SJCRH30 (cell line): ENCODE measurements at places on chromosomes 12 and 14. TPM values are rescaled to one million over a fixed set of nuclear protein-coding genes. Genes with fewer than 3 reads are reported as not detected.

Gene TCL1B
- not detected in 2 replicates for total RNA-seq

- H3K36me3 ChIP-seq: no peaks in the 10 kb centered on the region
- DNase-seq: no peak
- no peak overlapping the region for H3K4me3 ChIP-seq
- H3K4me1 ChIP-seq: no peaks in the 10 kb centered on the region
- no peak overlapping the region for H3K27ac ChIP-seq
- no peaks in the 10 kb centered on the region for H3K27me3 ChIP-seq
Observed at GRCh38 chr12:125512541-125513298, 447.5 kb downstream of the AACS start.

- no peak overlapping the region for H3K4me3 ChIP-seq
- no peaks in the 10 kb centered on the region for H3K4me1 ChIP-seq
- no peaks in the 10 kb centered on the region for H3K27me3 ChIP-seq
- DNase-seq: no peak
- no peak overlapping the region for H3K27ac ChIP-seq
Observed at GRCh38 chr12:112179916-112180315, 54.6 kb downstream of the TRAFD1 start.

DNA sequence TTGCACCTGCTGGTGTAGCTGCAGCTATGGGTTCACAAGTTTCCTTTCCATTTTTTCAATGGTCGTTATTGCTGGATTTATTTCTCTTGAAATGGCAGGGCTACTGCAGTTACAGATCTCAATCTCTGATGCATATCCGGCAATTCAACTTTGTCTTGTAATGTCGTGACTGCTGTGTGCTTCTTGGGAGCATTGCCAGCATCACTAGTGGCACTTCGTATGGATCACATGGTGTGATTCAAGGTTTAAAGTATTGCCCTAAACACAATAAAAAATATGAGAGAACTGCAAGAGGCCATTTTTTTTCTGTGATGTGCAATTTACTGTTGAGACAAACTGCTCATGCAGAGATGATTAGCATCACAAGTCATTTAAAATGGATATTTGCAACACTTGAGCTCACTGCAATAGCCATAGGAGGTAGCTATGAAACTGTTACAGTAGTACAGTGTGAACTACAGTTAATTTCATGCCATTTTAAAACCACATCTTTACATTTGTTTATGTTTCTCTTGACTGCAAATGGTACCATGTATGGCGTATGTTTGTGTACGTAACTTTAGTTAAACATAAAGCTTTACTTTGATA, 217.4 kb upstream of the PDE3A start:
- H3K4me3 ChIP-seq: no peak overlapping the region
- no peak for DNase-seq
- no peak overlapping the region for H3K27ac ChIP-seq
- no peaks in the 10 kb centered on the region for H3K36me3 ChIP-seq

Gene SLC7A8
- 0.04 TPM in 1 of 2 replicates, not detected in the other for total RNA-seq

- H3K36me3 ChIP-seq: no peaks in the 10 kb centered on the region
- no peaks in the 10 kb centered on the region for H3K27me3 ChIP-seq
- no peak for DNase-seq
- no peak overlapping the region for H3K27ac ChIP-seq
Observed at GRCh38 chr12:108423486-108423885, 84.4 kb upstream of the CMKLR1 start.

DNA sequence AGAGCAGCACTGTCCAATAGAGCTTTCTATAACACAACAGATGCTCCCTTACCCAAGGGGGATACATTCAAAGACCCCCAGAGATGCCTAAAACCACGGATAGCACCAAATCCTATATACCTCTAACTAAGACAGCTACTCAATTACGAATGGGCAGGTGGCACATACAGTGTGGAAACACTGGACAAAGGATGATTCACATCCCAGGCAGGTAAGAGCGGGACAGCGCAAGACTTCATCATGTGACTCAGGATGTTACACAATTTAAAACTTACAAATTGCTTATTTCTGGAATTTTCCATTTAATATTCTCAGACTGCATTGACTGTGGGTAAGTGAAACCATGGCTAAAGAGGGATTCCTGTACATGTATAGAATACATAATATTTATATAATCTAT, 5.5 kb upstream of the HCFC2 start:
- no peak for DNase-seq
- no peak overlapping the region for H3K4me3 ChIP-seq
- H3K4me1 ChIP-seq: peaks cover 19% of the 10 kb centered on the region
- H3K27me3 ChIP-seq: no peaks in the 10 kb centered on the region
- H3K36me3 ChIP-seq: no peaks in the 10 kb centered on the region

Gene OTUB2
- total RNA-seq: 0.51 and 0.55 TPM in 2 replicates

Gene NOVA1
- 5.5 and 6.7 TPM in 2 replicates for total RNA-seq

DNA sequence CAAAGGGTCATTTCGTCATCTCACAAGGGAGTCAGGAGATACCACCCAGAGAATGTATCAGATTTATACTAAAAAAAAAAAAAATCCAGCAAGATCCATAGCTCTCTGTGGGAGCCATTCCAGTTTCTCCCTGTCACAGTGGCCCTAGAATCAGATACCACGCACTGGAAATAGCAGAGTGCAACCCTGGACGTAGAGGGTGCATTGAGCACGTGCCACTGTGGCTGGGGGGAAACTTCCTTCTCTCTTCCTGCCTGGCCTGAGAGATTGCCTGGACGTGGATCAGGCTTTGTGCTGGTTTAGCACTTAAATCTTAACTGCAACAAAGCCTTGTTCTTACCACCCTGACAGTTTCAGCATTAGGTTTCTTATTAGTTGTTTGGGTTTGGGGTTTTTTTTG, 124.3 kb downstream of the FBXL14 start:
- H3K36me3 ChIP-seq: no peaks in the 10 kb centered on the region
- no peak overlapping the region for H3K4me3 ChIP-seq
- no peak overlapping the region for H3K27ac ChIP-seq
- peaks cover 12% of the 10 kb centered on the region for H3K4me1 ChIP-seq
- DNase-seq: no peak

DNA sequence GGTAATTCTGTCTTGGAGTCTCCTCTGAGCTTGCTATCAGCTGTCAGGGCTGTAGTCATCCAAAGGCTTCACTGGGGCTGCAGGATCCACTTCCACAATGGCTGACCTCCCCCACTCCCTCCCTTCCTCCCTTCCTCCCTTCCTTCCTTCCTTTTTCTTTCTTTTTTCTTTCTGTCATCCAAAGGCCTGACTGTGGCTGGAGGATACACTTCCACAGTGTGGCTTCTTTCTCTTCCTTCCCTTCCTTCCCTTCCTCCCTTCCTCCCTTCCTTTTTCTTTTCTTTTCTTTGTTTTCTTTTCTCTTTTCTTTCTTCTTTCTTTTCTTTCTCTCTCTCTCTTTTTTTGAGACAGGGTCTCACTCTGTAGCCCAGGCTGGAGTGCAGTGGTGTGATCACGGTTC, 30.6 kb downstream of the ARF6 start:
- H3K27me3 ChIP-seq: no peaks in the 10 kb centered on the region
- no peak overlapping the region for H3K4me3 ChIP-seq
- no peak overlapping the region for H3K27ac ChIP-seq

- H3K4me1 ChIP-seq: no peaks in the 10 kb centered on the region
- no peak for DNase-seq
- no peaks in the 10 kb centered on the region for H3K27me3 ChIP-seq
- no peak overlapping the region for H3K4me3 ChIP-seq
- no peak overlapping the region for H3K27ac ChIP-seq
- H3K36me3 ChIP-seq: peaks cover 2% of the 10 kb centered on the region; the same call in 1 of the 2 replicates
Observed at GRCh38 chr14:74127634-74128033, 42.9 kb downstream of the LIN52 start.

Gene ANKRD33
- not detected in 2 replicates for total RNA-seq

Gene GPN3
- total RNA-seq: 43.6 and 45.9 TPM in 2 replicates

DNA sequence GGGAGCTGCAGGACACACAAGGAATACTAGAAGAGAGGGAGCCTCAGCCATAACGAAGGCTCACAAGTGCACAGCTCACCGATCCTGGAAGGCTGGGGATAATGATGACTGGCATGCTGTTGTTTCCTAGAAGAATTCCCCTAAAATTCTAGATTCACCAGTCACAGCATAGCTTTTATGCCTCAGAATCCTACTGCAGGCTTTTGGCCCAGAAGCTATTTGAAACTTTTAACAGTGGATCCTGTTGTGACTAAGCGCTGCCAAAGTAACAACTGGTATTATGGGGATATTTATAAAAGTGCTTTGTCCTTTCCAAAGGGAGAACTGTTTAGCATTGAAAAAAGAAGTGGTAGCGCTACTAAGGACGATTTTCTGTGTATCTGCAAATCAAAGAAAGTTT, 214.1 kb upstream of the PELI2 start:
- H3K4me3 ChIP-seq: no peak overlapping the region
- no peaks in the 10 kb centered on the region for H3K27me3 ChIP-seq
- H3K4me1 ChIP-seq: no peaks in the 10 kb centered on the region; the same call in 1 of the 2 replicates
- no peak for DNase-seq

DNA sequence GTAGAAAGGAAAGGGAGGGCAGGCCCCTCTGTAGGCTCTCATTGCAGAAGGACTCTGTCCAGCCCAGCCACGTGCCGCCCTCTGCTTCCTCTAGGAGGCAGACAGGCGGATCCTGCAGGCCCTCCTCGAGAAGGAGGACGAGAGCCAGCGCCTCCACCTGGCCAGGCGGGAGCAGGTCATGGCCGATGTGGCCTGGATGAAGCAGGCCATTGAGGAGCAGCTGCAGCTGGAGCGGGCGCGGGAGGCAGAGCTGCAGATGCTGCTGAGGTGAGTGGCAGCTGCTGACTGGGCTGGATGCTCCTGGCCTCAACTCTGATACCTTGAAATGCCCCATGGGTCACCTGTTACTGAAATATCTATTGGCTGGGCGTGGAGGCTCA, 10.9 kb downstream of the TCHP start:
- H3K4me1 ChIP-seq: no peaks in the 10 kb centered on the region
- H3K4me3 ChIP-seq: no peak overlapping the region
- H3K27me3 ChIP-seq: no peaks in the 10 kb centered on the region
- peak; percentile 31 for DNase-seq

GRCh38 chr12:81450920-81451739, 308.0 kb downstream of the PPFIA2 start:
- peak; percentile 79 for DNase-seq
- 0 out of 2 replicates have a peak, but pooled peaks cover 3% of the 10 kb centered on the region for H3K4me1 ChIP-seq
- H3K36me3 ChIP-seq: no peaks in the 10 kb centered on the region
- H3K27ac ChIP-seq: no peak overlapping the region
